Fibroblast of the aortic adventitia (primary cell): ENCODE measurements at places on chromosomes 5 and 9.
A peak's percentile ranks its signal among the peaks of the same experiment; 100 is the strongest.

DNA sequence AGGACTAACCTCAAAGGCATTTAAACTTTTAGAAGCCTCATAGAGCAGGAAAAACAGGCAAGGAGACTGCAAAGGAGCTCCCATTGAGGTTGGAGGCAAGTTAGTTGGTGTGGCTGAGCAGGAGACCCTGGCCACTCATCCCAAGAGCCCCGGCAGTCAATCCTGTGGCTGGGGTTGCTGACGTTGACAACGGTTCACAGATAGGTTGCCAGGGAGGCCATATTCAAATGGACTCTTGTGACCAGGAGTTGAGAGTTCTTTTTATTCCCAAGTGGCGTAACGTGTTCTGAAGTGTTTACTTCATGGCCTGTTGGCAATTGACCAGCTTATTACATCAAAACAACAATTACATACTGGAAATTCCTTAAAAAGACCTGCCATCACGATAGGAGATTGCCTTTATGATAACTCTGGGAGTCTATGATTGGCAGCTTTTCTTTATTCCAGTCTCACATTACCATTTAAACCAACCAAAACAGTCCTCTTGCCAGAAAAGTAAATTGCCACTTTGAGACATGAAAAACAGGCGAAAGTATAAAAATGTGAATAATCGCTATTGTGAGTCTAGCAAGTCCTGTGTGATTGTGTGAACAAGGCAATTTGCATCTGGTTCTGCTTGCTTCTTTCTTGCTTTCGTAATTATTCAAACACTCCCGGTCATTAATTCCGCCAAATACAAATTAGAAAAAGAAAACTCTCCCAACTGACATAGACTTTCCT lies 394.9 kb downstream of the MED10 start:
- DNase-seq: no peak

DNA sequence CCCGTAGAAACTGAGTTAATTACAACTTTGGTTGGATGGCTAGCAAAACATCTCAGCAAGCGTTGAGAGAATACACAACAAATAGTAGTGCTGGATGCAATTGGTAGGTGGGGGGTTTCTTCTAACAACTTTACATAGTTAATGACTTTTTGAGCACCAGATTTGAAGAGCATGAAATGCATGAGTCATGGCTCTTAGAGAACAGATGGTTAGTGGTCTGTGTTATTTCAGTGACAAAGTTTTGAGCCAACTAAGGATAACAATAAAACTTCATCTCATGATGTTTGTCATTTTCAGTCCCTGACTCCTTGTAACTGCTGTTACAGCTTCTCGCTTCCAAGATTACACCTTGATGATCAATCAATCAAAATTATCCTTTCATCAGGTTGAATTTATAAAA lies 399.0 kb upstream of the BRINP1 start:
- DNase-seq: no peak

- no peak for DNase-seq
Observed at GRCh38 chr5:32450952-32451351, 6.4 kb upstream of the ZFR start.

- DNase-seq: no peak
Observed at GRCh38 chr9:136606687-136607333, 55.9 kb upstream of the EGFL7 start.

GRCh38 chr9:127241354-127241753 lies 23.2 kb upstream of the GARNL3 start:
- DNase-seq: no peak

DNA sequence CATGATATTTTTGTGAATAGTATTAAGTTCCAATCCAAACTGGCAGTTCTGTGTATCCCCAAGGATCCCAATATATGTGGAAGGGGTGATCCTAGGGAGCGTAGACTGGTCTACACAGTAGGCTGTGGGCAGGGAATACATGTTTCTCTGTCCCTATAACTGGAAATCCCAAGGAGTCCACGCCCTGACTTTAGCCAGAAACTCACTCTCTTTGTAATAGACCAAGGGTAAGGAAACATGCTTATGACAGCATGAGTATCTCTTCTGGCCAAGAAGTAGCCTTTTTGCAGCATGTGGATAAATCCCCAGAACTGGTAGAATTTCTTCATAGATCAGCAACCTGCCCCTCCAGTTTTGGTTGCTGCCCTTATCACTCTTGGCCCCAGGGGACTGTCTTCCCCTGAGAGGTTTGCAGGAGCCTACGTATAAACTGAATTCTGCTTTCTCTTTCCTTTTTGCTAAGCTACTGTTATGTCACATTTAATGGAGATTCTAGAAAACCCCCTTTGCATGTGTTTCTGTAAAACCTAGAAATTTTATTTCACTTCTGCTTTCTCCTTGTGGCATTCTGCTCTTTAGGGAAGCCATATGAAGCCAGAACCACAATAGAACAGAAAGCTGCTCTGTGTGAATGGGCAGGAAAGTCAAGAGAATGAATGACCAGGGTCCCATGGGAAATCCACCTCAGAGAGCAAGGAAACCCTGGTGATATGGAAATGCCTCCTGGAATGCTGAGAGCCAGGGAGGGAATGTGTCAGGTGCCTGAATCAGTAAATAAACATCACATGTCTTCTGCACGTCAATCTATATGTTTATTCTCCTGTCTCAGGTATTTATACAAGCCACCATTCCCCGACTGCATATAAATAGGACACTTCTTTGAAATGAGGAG lies 3.5 kb downstream of the IFNA2 start:
- peak; percentile 1 for DNase-seq

GRCh38 chr5:37841203-37841602 lies 1.4 kb upstream of the GDNF start:
- DNase-seq: no peak

DNA sequence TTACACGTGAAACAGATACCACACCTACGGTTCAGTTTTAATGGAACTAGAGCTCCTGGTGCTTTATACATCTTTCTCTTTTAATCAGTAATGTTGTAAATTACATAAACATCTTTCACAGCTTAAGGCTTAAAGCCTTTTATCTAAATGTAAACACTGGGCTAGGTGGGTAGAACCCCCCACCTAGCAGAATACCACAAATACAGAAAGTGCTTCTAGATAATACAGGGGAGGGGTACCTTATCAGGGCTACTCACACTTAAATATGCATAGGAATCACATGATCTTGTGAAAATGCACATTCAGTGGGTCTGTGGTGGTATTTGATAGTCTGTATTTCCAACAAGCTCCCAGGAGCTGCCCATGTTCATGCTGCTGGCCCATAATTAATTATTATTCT lies 256.4 kb upstream of the TARS1 start:
- no peak for DNase-seq

DNA sequence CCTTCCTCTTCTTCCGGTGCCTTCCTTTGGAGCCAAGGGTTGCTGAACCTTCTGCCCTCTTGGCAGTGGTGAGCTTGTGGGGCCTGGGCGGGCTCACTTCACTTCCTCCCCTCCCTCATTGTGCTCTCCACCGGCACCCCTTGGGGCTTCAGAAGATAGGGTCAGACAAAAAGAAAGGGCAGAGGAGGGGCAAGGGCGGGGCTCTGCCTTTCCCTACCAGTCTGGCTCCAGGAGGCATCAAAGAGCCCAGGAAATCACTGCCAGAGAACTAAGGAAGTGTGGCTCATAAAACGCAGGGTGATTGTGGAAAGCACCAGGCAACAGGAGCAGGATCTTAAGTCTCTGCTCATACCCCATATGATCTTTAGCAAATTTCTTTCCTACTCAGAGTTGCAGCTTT lies 34.8 kb downstream of the ACOT12 start:
- no peak for DNase-seq

DNA sequence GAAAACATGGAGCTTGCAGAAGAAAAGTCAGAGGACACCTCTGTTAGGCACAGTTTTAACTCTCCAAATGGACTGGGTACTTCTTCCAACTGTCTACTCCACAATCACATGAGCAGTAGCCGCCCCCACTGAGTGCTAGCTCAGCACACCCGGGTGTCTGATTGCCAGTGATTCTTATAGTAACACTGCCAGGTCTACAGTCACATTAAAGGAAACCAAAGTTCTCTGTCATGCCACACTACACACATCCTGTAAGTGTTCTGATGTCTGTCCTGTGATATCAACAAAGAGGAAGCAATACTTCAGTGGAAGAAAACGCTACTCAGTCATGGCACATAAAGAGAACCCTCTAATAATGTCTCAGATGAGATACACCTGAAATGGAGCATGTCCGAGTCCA lies at the start of gene HAVCR2:
HAVCR2 (minus strand) TSS at position 69 of the 400 bp plus-strand sequence; CDS start at position 8, 61 bp downstream.
- no peak for DNase-seq

DNA sequence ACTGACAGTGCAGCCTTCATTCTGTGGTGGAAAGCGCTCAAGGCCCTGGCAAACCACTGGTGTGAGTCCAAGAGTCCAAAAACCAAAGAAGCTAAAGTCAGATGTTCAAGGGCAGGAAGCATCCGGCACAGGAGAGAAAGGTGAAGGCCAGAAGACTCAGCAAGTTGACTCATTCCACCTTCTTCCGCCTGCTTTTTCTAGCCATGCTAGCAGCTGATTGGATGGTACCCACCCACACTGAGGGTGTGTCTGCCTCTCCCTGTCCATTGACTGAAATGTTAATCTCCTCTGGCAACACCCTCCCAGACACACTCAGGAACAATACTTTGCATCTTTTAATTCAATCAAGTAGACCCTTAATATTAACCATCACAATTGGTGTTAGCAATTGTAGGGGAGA lies 296.1 kb downstream of the NDUFS4 start:
- DNase-seq: no peak

- peak; percentile 56 for DNase-seq
Observed at GRCh38 chr5:108735790-108736189, 11.9 kb upstream of the FER start.

- DNase-seq: peak; percentile 56
Observed at GRCh38 chr5:169450464-169450863, 133.1 kb upstream of the SPDL1 start.

DNA sequence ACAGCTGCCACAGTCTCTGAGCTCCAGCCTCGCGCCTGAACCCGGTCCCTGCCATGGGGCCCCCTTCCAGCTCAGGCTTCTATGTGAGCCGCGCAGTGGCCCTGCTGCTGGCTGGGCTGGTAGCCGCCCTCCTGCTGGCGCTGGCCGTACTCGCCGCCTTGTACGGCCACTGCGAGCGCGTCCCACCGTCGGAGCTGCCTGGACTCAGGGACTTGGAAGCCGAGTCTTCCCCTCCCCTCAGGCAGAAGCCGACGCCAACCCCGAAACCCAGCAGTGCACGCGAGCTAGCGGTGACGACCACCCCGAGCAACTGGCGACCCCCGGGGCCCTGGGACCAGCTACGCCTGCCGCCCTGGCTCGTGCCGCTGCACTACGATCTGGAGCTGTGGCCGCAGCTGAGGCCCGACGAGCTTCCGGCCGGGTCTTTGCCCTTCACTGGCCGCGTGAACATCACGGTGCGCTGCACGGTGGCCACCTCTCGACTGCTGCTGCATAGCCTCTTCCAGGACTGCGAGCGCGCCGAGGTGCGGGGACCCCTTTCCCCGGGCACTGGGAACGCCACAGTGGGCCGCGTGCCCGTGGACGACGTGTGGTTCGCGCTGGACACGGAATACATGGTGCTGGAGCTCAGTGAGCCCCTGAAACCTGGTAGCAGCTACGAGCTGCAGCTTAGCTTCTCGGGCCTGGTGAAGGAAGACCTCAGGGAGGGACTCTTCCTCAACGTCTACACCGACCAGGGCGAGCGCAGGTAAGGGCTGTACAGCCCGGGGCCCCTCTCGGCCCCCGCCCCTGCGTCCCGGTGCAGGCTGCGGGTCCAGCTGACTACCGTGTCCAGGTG lies 509 bp downstream of the LVRN start:
- no peak for DNase-seq

GRCh38 chr5:143574236-143574635 lies 170.8 kb upstream of the NR3C1 start:
- DNase-seq: no peak

- DNase-seq: no peak
Observed at GRCh38 chr5:101515721-101516120, 612.6 kb upstream of the ST8SIA4 start.

DNA sequence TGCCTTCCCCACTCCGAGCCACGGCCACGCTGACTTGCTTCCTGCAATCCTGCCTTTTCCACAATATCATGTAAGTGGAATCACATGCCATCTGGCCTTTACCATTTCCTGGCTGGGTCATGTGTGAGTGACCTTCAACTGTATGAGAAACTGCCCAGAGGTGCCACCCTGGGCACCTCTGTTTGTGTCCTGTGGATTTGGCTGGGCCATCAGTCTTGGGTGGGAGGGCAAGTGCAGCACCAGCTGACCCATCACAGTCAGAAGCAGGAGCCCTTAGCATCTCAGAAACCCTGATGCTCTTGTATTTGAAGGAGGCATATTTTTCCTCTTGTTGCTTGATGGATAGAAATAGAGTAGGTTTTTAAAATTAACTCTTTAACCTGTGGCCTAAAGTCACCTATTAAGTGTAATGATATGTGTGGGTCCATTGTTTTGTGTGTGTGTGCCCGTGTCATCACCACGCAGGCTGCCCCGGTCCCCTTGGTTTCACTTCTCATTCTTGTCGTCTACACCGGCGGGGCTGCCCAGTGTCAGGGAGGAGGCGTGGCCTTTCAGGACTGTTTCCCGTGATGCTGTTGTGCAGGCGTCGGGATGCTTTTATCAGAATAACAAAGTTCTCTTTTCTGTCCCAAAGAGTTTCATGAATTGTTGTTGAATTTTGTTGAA lies 52.1 kb upstream of the CACNA1B start:
- DNase-seq: no peak

GRCh38 chr5:158126442-158127405 lies 267.8 kb upstream of the CLINT1 start:
- no peak for DNase-seq

DNA sequence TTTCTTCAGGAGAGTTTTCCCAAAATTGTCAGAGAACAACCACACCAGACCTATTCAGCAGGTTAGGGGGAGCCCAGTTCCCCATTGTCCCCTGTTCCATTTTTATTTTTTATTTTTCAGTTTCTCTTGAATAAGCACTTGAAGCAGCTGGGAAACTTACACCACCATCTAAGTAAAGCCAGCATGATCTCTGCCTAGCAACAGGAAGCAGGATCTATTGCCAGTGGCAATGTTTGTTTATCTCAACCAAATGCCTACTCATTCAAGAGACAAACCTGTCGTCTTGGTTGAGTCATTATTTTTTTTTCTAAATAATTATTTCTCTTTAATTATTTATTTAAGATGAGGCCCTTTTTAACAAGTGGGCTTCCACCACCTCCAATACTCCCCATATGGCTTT lies 379.3 kb downstream of the PLK2 start:
- DNase-seq: no peak

GRCh38 chr5:140372971-140373487 lies 13.0 kb downstream of the SLC4A9 start:
- DNase-seq: peak; percentile 87

DNA sequence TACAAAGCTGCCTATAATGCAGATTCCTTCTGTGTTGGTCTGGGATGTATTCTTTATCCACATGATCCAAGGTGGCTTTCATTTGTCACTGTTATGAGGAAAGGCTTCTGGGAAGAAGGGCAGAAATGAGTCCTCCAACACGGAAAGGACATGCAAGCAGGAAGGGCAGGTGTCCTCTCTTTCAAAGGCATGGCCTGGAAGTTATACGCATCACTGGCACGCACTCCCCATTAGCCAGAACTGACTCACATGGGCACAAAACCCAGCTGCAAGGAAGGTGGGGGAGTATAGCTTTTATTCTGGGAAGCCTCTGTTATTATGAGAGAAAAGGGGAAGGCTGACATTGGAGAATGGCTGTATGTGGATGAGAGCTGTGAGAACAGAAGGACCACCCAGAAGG lies 141.3 kb upstream of the ZNF618 start:
- DNase-seq: no peak

- DNase-seq: no peak
Observed at GRCh38 chr9:16459421-16460148, 410.9 kb downstream of the BNC2 start.

- no peak for DNase-seq
Observed at GRCh38 chr9:32986971-32987370, 14.5 kb downstream of the APTX start.
